ENCODE measurements at places on chromosomes 7 and 10.
A peak's percentile ranks its signal among the peaks of the same experiment; 100 is the strongest.

DNA sequence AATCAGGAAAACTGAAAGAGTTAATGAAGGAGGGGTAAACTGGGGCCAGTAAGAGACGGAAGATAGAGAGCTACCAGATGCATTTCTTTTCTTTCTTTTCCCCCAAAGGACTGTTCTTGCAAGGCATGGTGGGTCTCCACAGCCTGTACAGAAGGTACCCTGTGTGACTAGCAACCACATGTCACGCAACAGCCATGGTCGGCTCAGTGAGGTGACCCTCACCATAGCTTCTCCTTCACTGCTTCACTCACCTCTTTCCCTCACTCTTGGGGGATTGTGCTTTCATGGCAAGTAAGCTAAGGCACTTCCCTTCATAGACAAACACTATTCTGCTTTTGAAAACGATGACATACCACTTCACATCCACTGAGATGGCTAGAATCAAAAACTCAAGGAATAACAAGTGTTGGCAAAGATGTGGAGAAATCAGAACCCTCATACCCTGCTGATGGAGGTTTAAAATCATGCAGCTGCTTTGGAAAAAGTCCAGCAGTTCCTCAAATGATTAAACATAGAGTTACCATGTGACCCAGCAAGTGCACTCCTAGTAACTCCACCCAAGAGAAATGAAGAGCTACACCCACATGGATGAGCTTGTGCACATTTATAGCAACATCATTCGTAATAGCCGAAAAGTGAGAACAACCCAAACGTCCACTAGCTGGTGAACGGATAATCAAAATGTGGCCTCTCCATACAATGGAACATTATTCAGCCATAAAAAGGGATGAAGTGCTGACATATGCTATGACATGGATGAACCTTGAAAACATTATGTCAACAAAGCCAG, 3.8 kb upstream of the INSIG1 start:
- no peak for DNase-seq

DNA sequence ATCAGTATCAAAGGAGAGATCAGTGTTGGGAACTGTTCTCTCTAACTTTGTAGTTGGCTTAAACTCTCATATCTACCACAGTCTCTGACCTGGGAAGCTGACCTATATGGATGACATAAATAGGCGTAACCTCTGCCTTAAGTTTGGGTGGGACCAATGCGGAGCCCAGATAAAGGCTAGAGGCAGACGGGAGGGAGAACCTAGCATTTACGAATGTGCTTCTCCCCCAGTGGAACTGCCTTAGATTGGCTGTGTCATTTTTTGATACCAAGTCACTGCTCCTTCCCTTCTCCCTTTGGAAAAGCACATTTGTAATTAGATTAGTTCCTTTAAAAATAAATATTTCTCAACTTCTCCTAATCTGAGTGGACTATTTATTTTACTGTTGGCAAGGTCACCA, 23.7 kb upstream of the LRRN3 start:
- no peak for DNase-seq

DNA sequence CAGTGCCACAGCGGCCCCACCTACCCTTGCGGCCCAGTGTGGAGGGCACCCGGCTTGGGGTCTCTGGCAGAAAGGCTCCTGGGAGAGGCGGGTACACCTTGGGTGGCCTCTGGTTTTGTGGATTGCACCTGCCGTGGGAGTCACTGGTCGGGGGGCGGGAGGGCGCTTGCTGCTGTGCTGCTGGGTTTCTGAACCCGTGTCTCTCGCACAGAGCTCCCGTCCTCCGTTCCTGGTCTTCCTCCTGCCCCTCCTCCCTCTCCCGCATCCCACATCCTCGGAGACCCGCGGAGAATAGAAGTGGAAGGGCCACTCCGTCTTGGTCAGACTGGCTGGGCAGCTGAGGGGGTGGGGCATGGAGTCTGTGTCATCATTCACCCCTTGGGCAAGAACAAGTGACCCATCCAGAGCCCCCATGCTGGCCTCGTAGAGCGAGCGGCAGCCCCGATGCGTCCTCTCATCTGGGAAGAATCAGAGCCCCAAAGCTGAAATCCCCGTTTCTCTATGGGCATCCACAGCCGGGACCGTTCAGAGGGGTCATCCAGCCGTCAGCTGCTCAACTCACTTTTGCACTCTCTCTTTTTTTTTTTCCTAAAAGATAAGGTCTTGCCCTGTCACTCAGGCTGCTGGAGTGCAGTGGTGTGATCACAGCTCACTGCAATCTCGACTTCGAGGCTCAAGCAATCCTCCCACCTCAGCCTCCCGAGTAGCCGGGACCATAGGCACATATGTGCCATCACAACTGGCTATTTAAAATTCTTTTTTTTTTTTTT, 4.0 kb downstream of the MAFK start:
- DNase-seq, result no peak

DNA sequence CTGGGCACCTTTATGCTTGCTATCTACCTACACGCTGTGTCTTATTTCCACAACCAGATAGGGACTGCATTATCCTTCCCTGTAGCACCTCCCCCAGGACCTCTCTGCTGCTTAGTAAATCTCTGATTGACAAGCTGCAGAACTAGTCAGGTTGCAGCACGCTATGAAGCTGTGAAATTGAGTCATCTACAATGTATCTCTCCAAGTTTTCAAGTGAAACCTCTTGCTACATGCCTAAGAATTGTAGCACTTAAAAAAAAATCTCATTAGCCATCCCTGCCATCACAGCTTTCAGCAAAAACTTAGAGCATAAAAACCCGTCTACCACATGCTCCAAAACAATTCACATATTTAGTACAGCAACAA, 69.7 kb upstream of the FGFR2 start:
- DNase-seq, result no peak

- no peak for DNase-seq
Observed at GRCh38 chr10:119520283-119520682, 22.2 kb downstream of the RGS10 start.

DNA sequence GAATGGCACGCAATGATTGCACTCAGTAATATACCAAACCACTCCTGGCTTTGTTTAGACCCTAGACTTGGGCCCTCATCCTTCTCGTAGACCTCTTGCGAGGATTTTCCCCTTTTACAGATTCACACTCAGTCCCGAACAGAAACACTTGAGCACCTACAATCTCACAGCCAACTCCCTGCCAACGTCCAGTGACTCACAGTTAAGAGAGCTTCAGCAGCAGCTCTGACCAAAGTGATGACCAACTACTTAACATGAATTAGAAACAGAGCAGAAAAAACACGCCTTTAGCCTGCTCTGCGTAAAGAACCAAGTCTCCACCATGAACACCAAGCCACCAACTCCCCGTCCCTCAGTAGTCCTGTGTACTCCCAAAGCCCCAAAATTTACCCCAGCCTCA, 2.2 kb downstream of the DNAJC30 start:
- DNase-seq, result no peak

DNA sequence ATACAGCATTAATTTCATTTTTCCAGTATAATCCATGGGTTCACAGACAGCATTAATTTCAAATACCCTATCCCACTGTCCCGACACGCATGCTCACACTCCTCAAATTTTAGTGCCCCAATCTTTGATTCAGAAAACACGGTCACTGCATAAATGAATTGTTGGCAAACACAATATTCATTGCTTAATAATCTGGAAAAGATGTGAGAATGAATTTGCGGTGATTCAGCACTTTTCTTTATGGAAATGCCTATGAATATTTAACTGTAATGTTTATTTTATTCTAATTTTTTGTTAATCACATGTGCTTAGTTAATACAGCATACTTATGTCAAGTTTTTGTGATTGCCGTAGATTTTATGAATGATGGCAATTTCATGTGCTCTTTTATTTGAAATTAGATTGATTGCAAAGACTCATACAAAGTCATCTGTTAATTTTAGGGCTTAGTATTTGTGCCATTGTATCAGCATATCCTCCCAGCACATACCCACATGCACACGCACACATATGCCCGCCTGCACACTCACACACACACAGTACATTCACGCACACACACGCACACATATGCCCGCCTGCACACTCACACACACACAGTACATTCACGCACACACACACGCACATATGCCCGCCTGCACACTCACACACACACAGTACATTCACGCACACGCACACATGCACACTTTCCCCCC, 35.1 kb downstream of the MACROH2A2 start:
- DNase-seq, result no peak

GRCh38 chr7:87027900-87028299, 31.6 kb downstream of the ELAPOR2 start:
- no peak for DNase-seq

GRCh38 chr7:2530071-2530987, 10.8 kb downstream of the LFNG start:
- DNase-seq, result peak; percentile 59

DNA sequence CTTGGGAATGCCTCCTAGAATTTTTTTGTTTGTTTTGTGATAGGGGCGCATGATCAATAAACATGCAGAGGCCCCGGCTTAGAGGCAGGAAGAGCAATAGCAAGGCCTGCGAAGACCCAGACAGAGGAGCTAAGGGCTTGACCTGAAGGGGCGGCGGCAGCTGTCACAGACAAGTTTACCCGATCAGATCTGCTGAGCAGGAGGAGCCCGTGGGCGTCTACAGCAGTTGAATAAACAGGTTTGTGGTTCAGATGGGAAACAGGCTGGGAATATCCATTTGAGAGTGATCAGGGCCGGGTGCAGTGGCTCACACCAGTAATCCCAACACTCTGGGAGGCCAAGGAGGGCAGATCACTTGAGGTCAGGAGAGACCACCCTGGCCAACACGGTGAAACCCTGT, 126.0 kb upstream of the CALN1 start:
- DNase-seq, result no peak

GRCh38 chr7:27151341-27151930, 947 bp downstream of the HOXA3 start:
- DNase-seq, result no peak

DNA sequence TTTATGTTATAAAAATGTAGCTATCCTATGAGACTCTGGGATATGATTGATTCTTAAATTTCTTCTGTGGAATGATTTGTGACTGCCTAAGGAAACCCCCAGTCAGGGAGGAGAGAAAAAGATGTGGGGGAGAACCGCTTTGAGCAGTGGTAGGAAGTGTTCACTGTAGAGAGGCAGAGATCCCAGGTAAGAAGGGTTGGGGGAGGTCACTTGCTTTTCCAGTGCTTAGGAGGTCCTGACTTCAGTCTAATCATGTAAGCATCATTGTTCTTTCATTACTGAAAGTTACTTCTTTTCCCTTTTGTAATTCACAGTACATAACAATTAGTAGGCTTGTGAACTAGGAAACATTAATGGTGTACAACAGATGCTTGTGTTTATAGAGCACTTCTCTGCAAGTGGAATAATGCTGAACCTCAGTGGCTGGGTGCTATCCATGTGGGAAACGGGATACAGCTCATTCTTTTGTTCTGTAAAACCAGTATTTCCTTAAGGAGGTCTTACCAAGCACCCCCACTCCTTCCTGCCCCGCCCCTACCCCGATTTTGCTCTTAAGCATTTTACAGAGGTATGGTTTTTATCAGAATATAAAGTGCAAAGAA, 165.4 kb downstream of the ST7 start:
- DNase-seq, result no peak

GRCh38 chr7:1501487-1502270, 2.5 kb downstream of the INTS1 start:
- no peak for DNase-seq

- no peak for DNase-seq
Observed at GRCh38 chr10:46222364-46222935, 64.3 kb upstream of the ANTXRL start.

DNA sequence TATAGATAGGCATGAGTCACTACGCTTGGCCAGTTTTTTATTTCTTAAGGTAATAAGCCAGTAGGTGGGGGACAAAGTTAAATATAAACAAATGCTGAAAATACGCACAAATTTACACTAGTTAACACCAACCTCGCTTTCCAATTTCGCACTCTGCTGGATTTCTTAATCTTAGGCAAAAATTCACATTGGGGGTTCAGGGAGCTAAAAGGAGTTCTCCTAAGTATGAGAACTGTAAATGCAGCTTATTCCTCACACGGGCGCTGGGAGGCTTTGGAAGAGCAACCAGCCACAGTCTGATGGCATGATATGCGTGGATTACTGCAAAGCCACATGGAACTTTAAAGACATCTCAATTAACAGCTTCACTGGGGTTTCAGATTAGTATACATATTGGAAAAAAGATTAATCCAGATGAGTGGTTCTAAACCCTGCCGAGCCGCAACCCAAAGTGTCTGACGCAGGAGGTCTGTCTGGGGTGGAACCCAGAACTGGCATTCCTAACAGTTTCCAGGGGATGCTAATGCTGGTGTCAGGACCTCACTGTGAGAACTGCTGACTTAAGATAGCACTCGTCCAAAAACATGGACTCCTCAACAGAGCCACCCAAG, 16.2 kb downstream of the TNS3 start:
- DNase-seq, result no peak

GRCh38 chr7:50502947-50503346, 52.8 kb upstream of the FIGNL1 start:
- DNase-seq, result no peak

- no peak for DNase-seq
Observed at GRCh38 chr7:103432712-103433111, 13.3 kb downstream of the SLC26A5 start.

DNA sequence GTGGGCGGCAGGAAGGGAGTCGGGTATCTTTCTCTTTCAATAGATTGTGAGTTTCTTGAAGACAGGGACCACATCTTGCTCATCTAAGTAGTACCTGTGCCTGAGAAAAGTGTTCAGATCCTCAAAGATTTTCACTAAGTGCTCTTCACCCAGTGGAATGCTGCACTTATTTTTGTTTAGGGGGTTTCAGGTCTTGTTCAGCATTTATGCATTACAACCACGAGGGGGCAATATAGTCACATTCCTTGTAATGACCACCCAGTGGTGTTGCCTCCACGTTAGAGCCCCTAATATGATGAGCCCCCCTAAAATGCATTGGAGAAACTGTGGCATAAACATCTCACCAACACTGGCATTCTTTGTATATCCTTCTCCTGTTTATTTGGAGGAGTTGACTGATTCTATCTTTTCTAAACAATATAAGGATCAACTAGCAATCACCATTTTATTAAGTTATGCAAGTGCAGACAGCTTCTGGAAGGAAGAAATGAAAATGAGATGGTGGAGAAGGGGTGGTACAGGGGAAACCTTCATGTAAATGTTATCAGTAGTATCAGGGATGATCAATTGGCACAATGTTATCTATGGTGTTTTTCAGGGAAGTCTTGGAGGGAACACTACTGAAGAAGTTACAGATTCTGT, 3.1 kb upstream of the PAPSS2 start:
- DNase-seq, result no peak

- no peak for DNase-seq
Observed at GRCh38 chr7:130143334-130143732, 61.9 kb downstream of the TMEM209 start.

DNA sequence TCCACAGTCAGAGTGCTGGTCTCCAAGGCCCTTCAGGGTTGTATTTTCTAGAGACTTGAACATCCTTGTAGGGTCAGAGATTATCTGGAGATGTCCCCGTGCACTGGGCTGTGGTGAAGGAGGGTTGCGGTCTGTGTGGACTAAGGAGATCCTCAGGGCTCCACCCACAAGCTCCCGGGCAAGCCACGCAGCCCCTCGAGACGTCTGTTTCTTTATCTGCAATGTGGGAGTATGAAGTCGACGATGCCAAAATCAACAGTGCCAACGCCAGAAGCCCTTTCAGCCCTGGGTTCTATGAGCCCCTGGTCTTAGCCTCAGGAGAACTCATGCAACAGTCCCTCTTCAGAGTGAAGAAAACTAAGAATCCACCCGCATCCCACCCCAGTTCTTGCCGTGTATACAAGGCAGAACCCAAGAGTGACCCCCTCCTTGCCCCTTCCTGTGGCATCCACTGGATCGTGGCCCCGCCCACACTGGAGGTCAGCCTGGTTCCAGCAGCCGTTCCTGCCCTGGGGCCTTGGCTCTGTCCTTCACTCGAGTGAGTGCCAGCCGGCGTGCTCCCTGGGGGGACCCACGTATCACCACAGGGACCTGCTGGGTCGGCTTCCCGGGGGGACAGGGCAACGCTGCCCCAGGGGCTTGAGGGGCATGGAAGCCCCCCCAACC, 6.0 kb upstream of the SHH start:
- DNase-seq, result no peak

All from stimulated activated CD4-positive, alpha-beta T cell treated with anti-CD3 and anti-CD28 coated beads, Interleukin-1b, Interleukin-23, amount 100 ng/mL, for 4 hours (primary cell).